ENCODE measurements at places on chromosomes 7 and 10.

- DNase-seq, result no peak
These were observed 207.1 kb downstream of the TRIL start for GRCh38 chr7:28750981-28751380.

- no peak for DNase-seq
These were observed 56.9 kb downstream of the SAMD9 start for GRCh38 chr7:93060865-93061264.

DNA sequence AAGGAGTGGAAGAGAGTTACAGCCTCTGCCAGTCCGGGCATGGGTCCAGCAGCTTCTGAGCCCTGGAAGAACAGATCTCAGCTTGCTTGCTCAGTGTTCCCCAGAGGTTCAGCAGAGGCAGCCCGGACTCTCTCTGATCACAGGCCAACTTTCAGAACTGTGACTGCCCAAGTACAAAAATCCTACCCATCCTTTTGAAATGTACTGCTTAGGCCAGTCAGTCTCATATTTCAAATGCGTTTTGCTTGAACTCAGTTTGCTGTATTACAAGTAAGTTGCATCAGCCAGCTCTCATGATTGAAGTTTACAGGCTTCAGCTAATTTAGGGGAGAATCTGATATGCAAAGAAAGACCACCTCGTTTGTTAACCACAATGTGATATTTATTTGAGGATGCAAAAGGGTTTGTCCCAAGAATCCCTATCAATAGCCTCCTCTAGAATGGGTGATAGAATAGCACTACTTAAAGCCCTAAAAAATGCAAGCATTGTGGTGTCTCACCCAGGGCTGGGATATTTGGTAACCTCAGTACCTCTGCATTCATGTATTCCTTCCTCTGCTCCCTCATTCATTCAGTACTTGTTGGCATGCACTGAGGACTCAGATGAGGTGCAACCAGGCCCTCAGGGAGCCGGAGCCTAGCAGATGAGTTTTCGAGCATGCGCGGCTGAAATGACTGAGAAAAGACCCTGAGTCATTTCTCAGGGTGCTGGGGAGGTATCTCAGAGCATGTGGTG, 7.0 kb downstream of the AIMP2 start:
- no peak for DNase-seq

DNA sequence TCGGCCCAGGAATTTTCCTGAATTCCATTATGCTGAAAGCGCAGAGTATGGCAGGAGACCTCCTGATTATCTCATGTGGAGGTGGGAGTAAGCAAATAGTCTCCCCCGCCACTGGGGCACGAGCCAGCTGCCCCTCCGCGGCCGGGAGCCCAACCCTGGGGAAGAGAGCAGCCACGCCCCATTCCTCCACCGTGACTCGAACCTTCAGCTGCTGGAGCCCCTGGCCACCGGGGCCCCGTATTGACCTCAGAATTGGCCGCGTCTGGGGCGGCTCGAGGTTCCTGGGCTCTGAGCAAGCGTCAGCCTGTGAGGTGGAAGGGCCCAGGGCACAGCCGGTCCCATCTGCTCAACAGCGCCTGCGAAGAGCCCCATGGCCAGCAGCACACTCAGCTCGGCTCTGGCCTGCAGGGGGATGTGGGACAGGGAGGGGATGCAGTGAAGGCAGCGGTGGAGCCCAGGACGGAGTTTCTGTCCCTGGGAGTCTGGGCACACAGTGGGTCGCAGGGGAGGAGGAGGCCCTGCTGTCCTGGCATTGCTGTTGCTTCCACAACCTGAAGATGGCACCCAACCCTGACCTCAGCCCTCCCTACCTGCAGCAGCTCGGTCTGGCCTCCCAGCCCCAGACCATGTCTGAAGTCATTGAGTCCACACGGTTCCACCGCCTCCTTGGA, 97.8 kb downstream of the CHST15 start:
- DNase-seq, result no peak

- no peak for DNase-seq
These were observed 219.0 kb downstream of the CRPPA start for GRCh38 chr7:16202303-16202702.

- no peak for DNase-seq
These were observed 288.5 kb downstream of the GRID1 start for GRCh38 chr10:86077871-86078638.

GRCh38 chr7:111083413-111083812, 7.5 kb upstream of the LRRN3 start:
- no peak for DNase-seq

DNA sequence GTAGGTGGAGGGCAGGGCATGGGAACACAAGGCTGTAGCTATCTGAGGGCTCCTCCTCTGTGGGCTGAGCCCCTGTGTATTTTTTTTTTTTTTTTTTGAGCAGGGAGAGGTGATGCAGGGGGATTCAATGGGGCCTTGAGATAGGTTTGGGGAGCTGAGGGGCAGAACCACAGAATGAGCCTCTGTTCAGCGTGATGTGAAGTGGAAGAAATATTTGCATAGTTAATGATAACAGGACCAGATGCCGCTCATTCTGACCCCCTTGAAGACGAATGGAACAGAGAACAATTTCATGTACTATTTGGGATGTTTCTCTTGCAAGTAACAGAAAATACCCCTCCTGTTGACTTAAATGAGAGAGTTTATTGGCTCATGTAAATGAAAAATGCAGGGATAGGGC, 69.7 kb upstream of the EMX2 start:
- DNase-seq, result no peak

GRCh38 chr7:107907790-107908189, 16.8 kb downstream of the DLD start:
- no peak for DNase-seq

- DNase-seq, result no peak
These were observed 142.2 kb upstream of the VWC2 start for GRCh38 chr7:49631071-49631815.

- no peak for DNase-seq
These were observed 28.1 kb upstream of the SHH start for GRCh38 chr7:155840262-155840885.

GRCh38 chr10:18777258-18777657, 118.0 kb downstream of the ARL5B start:
- no peak for DNase-seq

GRCh38 chr7:101772508-101773211, 44.8 kb upstream of the CUX1 start:
- no peak for DNase-seq

DNA sequence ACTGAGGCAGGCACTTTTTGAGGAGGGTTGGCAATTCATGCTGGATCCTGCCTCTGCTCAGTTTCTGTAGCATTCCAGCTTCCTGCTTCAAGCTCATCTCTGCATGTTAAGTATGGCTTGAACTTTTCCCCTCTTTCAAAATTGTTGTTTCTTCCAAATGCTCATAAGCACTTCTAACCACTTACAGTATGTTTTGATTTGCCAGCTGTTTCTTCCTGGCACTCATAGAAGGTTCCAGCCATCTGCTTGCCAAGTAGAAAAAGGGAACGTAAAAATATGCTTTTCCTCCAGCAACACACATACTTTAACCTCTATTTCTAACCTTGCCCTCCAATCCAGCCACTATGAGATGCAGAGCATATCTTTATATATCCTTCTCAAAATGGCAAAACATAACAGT, 692.6 kb upstream of the COBL start:
- no peak for DNase-seq

DNA sequence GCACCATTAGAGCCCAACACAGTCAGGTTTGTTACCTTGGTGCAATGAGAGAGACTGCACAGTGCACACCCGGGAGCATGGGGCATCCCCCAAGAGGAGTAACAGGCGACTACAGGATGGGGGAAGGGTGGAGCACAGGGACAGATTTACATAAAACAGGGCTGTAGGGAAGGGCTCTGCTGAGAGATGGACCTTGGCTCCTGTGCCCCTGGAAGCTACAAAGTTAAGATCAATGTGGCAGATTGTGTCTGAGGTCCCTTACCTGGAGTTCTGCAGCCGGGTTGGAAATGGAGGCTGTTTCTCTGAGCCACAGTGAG, 13.7 kb upstream of the SLC18A3 start:
- DNase-seq, result no peak

- DNase-seq, result peak; percentile 80
These were observed 505 bp downstream of the HNRNPA2B1 start for GRCh38 chr7:26200038-26200443.

GRCh38 chr7:44046321-44047061, 2.0 kb downstream of the DBNL start:
- DNase-seq, result no peak

DNA sequence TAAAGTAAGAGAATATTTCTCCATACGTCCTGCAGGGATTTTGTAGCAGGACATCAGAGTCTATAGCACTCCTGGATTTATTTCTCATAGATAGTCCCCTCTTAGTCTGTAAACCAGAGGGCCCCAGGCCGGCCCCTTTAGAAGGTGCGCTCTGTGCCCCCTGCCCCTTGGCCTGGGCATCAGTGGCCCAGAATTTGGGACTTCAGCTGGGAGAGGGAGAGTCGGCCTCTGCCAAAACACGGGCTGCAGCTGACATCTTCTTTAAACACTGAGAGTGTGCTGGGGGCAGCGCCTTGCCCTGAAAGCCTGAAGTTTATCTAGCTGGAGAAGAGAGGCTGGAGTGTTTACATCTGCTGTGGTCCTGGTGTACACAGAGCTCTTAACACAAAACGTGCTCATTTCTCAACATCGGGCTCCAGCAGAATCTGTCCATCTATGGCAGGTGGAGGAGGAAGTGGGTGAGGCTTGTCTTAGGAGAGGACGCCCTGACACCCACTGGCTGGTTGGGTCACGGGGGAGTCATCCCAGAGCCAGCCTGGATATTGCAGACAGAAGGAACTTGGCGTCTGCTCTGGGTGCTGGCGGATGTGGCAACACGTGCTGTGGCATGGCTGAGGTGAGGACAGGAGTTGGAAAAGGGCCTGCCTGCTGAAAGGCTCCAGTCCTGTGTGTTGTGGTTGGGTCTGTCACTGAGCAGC, 5.0 kb upstream of the TACR2 start:
- DNase-seq, result no peak

DNA sequence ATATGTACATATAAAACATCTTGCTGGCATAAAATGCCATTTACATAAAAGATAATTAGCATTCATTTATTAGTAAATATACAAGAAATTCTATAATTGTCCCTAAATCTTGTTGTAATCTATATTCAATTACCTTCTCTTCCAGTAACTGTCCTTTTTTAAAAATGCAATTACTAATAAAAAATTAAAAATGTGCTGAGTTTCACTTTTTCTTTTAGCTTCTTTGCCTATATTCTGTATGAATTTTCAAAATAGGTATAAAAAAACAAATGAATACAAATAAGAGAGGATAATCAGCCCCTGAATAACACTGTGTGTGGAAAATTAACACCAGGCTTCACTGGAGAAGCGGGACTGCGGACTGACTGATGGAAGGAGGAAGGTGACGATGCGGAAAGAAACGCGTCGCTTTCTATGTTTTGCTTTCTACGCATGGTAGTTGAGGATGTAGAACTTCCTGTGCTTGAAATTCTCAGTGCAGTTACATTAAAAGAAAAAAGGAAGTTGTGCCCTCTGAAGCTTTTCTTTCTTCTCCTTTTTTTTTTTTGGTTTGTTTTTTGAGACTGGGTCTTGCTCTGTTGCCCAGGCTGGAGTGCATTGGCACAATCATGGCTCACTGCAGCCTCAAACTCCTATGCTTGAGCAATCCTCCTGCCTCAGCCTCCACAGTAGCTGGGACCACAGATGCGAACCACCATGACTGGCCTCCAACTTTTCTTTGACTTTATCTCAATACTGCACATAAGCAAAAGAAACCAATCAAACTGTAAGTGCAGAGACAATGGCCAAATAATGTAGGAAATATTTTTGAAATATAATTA, 7.4 kb upstream of the ZMYND11 start:
- DNase-seq, result no peak

DNA sequence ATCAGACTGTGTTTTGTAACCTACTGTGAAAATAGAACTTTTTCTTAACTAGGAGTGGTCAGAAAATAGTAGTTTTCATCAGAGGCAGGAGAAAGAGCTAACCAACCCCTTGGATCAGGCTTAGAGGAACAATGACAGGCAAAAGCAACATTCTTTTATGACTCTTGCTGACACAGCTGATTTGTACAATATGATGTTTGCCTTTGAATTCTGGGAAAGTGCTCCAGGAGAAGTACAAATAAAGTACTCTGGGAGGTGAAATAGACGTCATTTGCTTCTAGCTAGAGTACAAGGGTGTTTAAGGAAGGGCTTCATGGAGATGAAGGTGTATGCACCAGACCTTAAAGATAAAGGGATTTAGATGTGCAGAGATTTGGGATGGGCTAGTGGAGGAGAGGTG, 75.1 kb upstream of the KIAA1217 start:
- no peak for DNase-seq

GRCh38 chr7:7183061-7183837, 905 bp downstream of the C1GALT1 start:
- peak; percentile 66 for DNase-seq

DNA sequence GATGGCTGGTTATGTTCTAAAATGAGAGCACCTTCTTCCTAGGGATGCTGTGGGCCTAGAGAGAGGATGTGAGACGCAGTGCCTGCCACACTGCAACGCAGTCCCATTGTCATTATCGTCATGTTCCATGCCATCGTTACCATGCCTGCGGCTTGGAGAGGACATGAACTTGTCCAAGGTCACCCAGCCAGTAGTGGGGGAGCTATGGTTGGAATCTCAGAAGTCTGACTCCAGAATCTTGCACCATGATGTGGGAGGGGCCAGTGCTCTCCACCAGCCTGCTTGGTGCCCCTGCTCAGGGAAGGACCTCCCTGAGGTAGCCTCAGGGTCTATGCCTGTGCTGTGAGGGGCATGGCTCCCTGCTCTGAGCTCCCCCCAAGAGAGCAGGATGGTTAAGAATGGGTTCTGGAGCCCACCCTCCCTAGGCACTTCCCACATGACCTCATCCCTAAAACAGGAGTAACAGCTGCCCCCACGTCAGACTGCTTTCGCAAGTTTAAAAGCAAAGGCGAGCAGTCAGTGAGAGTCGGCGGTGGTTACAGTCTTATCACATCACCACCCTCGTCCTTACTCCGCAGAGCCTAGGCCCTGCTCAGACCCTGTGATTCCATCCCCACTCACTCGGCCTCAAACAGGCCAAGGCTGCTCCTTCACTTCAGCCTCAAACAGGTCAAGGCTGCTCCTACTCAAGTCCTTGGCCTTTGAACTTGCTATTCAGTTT, 50.4 kb downstream of the HABP2 start:
- DNase-seq, result no peak

- no peak for DNase-seq
These were observed 8.8 kb upstream of the GFRA1 start for GRCh38 chr10:116281775-116282174.

GRCh38 chr10:80462299-80462980, 8.3 kb downstream of the TSPAN14 start:
- DNase-seq, result no peak

DNA sequence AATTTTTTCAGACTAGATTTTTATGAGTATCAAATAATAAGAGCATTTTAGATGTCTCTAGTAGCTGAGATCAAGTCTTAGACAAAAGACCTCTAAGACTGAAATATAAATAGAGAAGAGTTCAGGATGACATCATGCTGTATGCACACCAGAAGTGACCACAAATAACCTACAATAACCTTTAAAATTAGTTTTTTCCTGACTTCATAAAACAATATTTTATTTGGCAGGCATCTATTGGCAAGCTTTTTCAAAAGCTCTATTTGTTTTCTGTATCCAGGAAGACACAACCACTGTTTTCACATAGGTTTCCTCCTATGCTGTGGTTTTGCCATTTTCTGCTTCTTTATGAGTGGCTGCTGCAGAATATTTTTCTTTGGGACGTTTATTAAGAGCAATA, 359.1 kb downstream of the CRPPA start:
- no peak for DNase-seq

- DNase-seq, result no peak
These were observed 1109.2 kb downstream of the GATA3 start for GRCh38 chr10:9163699-9164098.

Measured in activated CD4-positive, CD25-positive, alpha-beta regulatory T cell treated with anti-CD3 and anti-CD28 coated beads, Interleukin-2, amount 50 U/mL, for 72 hours (primary cell).